Kidney epithelial cell (primary cell): ENCODE measurements at places on chromosomes 11 and 22.

- no peak for DNase-seq
Observed at GRCh38 chr11:15636521-15637089, 521.9 kb downstream of the INSC start.

GRCh38 chr11:5703741-5704536 is 14.3 kb downstream of the TRIM22 start:
- DNase-seq, result no peak

DNA sequence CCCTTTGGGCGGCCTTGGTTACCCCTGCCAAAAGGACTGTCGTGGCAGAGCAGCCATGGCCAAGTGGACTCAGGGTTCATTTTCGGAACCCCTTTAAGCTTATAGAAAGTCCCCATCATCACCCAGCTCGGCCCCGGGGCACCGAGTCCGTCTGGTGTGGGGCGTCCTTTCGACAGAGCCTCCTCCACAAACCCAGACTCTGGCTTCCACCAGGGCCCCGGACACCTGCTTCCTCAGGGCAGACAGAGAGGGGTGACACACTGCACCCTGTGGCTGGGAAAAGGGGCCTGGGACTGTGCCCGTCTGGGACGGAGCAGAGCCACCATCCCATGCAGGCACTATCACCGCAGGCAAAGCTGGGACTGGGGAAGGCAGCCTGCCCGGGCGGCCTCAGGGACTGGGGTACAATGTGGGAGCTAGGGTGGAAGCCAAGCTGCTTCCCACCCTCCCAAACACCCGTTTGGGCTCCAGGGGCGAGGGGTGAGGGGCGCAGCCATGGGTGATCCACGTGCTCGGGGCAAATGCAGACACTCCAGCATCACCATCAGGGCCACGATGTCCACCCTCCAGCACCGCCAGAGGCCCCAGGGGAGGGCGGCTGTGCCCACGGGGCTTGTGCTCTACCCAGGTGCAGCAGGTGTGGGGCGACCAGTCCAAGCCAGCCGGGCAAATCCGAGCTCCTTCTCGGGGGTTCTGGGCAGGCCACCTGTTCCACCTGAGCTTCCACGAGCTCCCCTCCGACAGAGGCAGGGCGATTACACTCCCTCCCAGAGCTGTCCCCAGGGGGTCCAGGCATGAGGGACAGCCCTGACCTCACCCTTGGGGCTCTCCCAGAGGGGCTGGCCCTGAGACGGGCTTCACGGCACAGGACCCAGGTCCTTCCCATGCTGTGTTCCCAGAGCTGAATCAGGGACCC is 11.7 kb upstream of the MRPL23 start:
- DNase-seq, result no peak

DNA sequence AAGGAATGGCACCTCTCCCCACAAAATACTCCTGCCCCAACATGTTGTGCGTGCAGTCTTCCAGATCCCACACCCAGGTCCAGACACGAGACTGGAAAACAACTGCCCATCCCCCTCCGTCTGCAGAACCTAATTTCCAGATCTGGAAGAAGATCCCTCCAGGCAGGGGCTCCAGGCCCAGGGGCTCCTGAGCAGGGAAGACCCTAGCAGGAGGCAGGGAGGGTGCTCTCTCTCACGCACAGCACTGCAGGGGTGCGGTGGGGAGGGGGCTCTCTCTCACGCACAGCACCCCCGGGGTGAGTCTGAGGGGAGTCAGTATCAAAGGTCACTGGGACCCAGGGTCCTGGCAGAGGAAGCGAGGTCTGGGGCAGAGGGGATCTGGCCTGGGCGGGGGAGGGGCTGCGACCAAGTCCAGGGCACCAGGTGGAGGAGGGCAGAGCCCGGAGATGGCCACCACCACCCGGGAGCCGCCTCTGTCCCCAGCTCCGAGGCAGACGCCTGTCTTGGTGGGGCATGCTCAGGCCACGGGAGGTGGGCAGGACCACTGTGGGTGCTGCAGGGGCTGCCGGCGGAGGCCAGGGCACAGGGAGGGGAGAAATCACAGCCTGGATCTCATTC is 1.7 kb downstream of the MLC1 start:
- DNase-seq, result no peak

DNA sequence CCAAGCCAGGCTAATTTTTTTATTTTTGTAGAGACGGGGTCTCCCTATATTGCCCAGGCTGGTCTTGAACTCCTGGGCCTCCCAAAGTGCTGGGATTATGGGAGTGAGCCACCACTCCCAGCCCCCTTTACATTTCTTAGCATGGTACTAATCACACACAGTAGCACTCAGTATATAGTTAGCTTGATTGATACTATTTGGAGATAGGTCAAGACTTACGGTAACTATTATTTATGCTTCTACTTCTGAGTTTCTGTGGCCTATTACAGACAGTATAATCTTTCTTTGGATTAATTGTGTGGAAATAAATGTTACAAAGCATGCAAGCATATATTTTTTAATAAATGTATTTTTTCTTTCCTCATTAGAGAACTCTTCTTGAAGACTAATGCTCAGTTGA is 192.2 kb downstream of the UVRAG start:
- no peak for DNase-seq

- no peak for DNase-seq
Observed at GRCh38 chr11:113296447-113297205, 17.8 kb upstream of the TTC12 start.

DNA sequence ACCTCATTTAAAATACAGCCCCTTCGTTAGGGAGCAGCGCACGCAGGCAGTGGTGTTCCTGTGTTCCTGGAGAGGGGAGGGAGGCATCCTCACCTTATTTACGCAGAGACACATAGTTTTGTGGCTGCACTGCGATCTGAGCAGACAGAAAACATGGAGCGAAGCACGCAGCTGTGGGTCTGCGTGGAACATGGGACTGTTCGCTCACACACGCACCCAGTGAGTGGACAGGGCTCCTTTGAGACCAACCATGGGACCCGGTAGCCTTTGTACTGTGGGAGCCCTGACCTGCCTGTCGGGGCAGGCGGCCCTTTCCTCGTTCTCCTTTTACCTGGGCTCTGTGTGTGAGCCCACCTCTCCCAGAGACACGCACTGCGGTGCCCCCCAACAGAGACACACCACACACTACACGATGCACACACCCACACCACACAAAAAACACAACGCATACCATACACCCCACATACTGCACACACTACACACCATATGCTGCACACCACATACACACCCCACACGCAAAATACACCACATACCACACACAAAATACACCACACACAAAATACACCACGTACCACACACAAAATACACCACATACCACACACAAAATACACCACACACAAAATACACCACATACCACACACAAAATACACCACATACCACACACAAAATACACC is 1245.7 kb downstream of the BRD1 start:
- no peak for DNase-seq

DNA sequence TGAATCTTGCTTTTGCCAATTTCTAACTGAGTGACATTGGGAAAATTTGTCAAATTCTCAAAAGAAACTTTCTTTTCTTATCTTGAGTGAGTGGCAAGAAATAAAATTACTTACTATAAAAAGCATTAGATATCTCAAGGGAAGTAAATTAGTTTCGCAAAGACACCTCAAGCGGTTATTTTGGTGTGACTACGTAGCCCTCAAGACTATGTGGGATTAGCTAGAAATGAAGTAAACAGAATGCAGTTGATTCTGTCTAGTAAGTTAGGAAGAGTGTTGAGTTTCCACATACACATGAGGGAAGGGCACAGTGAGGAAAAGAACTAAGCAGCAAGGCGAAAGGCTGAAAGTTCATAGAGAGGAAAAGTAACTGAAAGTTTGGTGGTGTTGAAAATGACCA is 28.3 kb upstream of the MS4A6A start:
- no peak for DNase-seq

- DNase-seq, result no peak
Observed at GRCh38 chr22:27267145-27267544, 534.4 kb downstream of the MN1 start.

DNA sequence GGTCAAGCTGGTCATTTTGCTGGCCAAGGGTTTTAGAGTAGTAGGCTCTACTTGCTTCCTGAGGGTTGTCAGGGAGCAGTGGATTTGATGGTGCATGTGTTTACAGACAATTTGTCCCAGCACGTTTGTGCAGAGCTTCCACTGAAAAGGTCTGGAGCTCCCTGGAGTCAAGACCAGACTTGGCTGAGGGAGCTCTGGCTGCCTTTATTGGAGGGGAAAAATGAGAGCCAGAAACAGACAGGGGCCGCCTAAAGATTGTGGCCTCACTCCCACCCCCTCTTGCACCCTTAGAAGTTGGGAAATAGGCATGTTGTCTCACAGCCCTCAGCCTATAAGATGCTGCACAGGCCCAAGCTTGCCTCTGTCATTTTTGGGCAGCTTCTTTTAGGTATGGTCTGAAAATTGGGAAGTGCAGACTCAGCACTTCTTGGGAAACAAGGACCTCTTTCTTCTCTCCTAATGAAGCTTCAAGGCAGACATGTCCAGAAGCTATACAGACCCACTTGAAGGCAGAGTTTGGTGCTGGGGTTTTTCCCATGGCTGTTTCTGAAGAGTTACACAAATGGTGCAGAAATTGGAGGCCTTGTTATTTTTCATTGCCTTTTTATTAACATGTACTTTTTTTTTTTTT is 55.1 kb downstream of the AMOTL1 start:
- DNase-seq, result no peak

DNA sequence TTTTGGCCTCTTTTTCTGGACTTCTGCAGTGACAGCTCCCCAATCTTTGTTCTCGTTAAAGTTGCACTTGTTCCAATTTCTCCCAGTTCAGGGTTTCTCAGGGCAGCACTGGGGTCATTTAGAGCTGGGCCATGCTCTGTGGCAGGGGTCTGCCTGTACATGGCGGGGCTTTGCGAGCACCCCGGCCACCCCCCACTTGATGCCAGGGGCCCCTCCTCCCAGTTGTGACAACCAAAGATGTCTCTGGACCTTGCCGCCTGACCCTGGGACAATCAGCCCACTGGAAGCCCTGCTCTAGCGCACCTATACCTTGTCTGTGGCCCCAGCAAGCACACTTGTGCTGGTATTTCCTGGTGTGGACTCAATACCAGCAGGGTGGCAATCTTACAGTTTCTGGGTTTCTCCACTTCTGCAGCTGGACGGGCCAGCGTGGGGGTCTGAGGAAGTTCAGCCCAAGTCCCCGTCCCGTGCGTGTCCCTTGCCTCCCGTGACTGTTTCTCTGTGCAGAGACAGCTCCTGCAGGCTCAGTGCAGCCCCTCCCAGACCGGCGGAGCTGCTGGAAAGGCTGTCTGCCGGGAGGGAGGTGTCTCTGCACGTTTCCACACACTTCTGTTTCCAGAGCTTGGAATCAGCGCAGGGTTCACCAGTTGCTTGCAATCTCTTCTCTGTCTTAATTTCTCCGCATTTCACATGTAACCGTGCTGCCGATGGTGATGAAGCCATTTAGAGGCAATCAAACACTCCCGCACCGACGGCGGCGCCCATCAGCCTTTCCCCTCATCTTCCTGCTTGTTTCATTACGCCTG is 1328.9 kb downstream of the BRD1 start:
- no peak for DNase-seq

DNA sequence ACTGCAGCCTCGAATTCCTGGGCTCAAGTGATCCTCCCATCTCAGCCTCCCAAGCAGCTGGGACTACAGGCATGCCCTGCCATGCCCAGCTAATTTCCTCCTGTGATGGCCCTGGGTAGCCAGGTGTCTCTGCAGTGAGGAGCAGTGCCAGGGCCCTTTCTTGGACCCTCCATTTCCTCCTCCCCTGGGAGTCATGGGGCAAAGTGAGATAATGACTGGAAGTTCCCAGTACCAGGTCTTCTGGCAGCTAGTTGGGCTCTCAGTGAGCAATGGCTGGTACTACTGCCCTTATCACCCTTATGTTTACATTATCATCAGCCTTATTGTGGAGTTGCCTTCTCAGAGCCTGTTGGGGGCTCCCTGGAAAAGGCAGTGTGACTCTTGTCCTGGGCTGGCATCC is 17.6 kb downstream of the DAGLA start:
- DNase-seq, result no peak

DNA sequence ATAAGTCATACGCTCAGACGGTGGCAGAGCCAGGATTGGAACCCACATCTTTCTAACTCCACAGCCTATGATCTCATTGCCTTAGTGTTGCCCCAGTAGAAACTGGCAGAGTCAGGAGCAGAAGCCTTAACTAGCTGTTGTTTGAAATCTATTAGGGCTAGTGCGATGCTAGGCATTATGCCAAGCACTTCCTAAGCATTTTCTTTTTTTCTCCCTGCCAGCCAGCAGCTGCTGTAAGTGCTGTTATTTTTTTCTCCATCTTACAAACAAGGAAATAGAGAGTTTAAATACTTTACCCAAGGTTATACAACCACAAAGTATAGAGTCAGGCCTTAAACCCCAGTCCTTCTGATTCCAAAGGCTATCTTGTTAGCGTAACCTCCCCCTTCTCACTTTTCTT is 161.0 kb upstream of the SORL1-AS1 start:
- DNase-seq, result no peak

- DNase-seq, result no peak
Observed at GRCh38 chr11:2089536-2090165, 49.5 kb downstream of the IGF2 start.

DNA sequence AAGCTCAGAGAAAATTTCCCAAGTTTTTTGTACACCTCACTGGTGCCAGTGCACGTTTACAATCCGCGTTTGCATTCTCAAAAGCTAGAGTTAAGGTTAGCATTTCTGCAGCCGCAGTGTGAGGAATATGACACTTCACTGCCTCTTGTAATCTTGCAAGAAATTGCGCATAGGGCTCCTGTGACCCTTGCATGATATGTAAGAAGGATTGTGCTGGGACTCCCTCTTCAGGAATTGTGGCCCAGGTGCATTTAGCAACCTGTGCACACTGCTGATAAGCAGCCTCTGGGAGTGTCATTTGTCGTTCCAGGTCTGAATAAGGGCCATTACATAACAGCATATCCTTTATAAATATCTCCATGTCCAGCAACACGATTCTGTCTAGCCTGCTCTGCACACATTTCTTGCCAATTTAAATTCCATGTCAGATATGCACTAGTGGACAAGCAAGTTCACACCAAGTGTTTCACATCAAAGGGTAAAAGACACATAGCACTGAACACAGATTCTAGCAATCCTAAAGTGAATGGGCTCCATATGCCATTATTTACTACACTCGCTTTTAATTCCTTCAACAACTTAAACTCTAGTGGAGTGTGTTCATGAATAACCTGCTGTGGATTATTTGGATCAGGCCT is 69.2 kb upstream of the INCENP start:
- DNase-seq, result no peak

DNA sequence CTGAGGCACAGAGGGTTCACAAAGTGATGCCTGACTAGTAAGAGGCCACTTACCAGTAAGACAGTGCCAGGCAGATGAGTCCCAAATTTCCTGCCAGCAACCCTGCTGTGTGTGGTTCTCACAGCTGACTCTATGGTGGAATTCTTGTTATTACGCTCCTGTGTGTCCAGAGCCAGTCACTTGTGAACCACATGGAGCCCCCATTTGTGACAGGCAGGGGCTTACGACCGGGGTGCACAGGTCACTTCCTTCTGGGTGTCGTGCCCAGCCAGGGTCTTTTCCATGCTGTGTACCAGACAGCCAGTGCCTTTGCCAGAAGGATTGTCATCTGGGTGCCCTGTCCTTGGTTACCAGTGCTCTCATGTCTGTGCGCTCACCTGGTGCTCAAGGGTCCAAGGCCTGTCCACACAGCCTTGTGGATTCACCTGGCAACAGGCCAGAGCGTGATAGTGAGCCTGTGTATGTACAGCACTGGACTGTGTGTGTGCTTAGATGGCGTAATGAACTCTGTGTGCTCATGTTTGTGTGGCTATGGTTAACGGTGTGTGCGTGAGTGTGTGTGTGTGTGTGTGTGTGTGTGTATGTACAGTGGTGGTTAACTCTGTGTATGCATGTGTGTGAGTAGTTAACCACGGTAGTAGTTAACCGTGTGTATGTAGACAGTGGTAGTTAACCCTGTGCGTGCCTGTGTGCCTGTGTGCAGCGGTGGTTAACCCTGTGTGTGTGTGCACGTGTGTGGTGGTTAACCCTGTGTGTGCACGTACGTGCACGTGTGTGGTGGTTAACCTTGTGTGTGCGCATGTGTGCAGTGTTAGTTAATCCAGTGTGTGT is 18.6 kb downstream of the GRAMD4 start:
- DNase-seq, result no peak
